Stimulated activated CD4-positive, alpha-beta T cell treated with anti-CD3 and anti-CD28 coated beads, Interleukin-1b, Interleukin-23, amount 100 ng/mL, for 1 hour (primary cell): ENCODE measurements at places on chromosomes 1 and 21.

- no peak for DNase-seq
These were observed 33.9 kb downstream of the OLFML2B start for GRCh38 chr1:161989786-161990185.

- no peak for DNase-seq
These were observed 64.5 kb upstream of the FAM3B start for GRCh38 chr21:41251961-41252642.

GRCh38 chr1:202664083-202664482, 46.2 kb downstream of the SYT2 start:
- DNase-seq = no peak

GRCh38 chr1:198086051-198086745, 70.6 kb upstream of the NEK7 start:
- no peak for DNase-seq

GRCh38 chr1:18714404-18715175, 83.9 kb downstream of the PAX7 start:
- DNase-seq = no peak

- DNase-seq = no peak
These were observed 78.0 kb downstream of the NID1 start for GRCh38 chr1:235986869-235987268.

DNA sequence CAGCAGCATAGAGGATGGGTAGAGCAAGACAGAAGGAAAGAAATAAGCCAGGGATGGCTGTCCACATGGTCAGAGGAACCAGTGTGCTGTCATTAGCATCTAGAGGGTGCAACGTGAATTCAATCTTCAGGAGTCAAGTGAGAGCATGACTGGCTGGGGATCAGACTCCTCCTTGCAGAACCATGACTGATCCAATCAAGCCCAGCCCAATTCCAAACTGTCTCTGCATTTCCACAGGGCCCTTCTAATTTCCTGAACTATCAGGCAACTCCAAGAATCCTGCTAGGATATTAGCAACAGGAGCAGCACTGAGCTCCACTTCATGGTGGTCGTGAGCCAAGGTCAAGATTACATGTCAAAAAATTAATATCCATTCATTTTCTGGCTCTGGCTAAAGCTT, 166.8 kb upstream of the CAMK1G start:
- no peak for DNase-seq

GRCh38 chr1:174036204-174036603, 14.0 kb upstream of the RC3H1 start:
- DNase-seq = no peak

GRCh38 chr1:17731460-17731859, 23.7 kb upstream of the ACTL8 start:
- DNase-seq = no peak

DNA sequence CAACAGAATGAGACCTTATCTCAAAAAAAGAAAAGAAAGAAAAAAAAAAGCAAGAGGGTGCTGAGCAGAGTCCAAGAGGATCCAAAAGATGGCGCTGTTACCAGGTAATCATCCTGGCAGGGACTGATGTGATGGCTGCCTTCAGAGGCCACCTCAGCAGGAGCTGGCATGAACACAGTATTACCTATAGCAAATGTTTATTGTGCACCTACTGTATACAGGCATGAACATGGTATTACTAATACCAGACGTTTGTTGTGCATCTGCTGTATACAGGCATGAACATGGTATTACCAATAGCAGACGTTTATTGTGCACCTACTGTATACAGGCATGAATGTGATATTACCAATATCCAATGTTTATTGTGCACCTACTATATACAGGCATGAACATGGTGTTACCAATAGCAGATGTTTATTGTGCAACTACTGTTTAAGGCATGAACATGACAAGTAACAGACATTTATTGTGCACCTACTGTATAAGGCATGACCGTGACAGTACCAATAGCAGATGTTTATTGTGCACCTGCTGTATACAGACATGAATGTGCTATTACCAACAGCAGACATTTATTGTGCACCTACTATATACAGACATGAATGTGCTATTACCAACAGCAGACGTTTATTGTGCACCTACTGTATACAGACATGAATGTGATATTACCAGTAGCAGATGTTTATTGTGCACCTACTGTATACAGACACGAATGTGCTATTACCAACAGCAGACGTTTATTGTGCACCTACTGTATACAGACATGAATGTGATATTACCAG, 115.1 kb upstream of the TMEM51 start:
- DNase-seq = no peak

- DNase-seq = no peak
These were observed 508.7 kb downstream of the DPYD start for GRCh38 chr1:97412166-97412565.

DNA sequence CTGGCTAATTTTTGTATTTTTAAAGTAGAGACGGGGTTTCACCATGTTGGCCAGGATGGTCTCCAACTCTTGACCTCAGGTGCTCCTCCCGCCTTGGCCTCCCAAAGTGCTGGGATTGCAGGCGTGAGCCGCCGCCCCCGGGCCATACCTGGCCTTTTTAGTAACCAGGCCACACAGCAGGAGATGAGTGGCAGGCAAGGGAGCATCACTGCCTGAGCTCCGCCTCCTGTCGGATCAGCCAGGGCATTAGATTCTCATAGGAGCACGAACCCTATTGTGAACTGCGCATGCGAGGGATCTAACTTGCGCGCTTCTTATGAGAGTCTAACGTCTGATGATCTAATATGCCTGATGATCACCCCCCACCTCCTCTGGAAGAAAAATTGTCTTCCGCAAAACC, 308.7 kb upstream of the PRMT6 start:
- no peak for DNase-seq

- DNase-seq = no peak
These were observed 36.1 kb downstream of the ELAPOR1 start for GRCh38 chr1:109149874-109150601.

DNA sequence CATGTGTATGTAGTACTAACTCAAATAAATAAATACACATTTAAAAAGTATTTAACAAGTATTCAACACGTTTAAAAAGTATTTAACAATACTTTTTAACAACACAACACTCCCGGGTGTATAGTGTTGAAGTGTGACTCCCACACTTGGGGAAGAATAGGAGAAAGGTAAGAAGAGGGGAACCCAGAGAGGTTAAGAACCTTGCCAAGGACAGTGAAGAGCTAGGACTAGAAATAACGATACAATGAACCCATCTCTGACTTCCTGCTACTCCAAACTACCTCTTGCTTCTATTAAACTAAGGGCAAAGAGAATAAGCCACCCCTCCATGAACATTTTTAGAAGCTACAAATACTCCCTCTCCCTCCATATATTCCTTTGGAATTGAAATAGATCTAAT, 1.7 kb upstream of the GFI1 start:
- no peak for DNase-seq

- no peak for DNase-seq
These were observed 9.5 kb downstream of the COL16A1 start for GRCh38 chr1:31694069-31694963.

- no peak for DNase-seq
These were observed 9.1 kb upstream of the IRF2BP2 start for GRCh38 chr1:234619071-234619480.

- no peak for DNase-seq
These were observed 103.5 kb upstream of the ST6GALNAC5 start for GRCh38 chr1:76763738-76764137.

DNA sequence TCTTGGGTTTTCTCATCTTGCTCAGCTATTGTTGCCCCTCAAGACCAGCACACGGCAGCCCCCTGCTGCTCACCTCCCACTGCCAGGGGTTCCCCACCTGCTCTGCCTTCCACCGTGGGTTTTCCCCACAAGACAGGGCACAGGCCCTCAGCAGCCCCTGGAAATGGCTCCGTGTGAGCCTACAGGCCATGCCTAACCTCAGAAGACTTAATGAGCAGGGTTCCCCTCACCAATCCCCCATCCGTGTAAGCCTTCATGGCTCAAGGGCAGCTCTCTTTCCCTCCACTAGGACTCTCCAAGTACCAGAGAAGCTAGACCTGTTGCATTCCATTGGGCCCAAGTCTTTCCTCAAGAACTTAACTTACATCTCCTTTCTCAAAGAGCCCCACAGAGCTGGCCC, 18.4 kb upstream of the RCAN3 start:
- DNase-seq = no peak

DNA sequence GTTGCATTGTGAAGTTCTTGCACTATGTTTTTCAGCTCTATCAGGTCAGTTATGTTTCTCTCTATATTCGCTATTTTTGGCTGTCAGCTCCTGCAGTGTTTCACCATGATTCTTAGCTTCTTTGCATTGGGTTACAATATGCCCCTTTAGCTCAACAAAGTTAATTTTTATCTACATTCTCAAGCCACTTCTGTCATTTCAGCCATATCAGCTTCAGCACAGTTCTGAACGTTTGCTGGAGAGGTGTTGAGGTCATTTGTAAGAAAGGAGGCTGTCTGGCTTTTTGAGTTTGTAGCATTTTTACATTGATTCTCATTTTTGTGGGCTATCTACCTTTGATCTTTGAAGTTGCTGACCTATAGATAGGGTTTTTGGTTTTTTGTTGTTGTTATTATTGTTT, 573.2 kb upstream of the RGS18 start:
- DNase-seq = no peak

DNA sequence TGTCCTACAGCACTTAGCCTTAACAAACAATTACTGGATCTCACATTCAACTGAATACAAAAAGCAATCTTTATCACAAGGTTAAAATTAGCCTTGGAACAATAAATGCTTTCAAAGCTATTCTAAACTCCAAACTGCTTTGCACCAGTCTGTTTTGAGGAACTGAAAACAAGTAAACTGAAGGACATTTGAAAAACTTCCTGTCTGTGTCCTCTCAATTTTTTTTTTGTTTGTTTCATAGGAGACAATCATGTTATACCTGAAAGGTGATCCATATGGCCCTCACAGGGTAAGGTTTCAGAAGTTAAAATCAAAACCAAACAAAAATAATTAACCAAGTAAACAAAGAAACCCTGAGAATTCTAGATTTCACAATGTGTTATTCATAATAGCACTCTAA, 459.1 kb downstream of the DPYD start:
- DNase-seq = no peak

DNA sequence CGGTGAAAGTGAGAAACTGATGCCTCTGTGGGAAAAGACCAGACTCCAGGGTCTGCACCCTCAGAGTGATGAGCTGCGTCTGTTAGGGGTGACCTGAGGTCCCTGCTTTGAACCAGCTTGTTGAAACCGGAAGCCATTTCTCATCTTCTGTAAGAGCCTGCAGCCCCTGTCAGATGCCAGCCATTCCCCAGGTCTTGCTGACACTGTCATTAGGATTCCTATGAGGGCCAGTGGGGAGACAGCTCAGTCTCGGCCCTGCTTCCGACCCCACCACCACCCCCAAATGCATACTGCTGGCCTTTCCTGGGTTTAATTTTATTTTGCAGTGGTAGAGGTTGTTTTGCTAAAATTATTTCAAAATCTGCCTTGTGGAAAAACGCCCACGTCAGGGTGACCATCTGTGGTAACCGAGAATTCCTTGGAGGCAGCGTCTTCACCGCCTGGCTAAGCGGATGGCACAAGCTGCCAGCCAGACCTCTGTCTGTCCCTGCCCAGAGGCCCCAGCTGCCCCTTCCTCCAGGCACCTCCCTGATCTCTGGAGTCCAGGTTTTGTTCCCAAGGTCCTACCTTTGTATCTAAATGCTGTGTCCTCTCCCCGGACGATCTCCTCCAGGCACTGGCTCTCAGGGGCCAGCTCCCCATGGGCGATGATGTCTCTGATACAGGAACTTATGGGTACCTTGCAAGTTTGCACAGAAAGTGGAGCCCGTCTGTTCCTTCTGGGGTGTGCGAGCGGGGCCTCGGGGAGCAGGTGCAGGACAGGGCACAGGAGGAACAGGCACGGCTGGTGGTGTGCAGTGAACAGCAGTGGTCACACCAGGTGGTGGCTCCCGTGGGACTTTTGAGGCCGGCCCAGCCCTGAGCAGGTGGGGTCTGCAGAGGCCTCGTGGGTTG, 49.9 kb downstream of the PRKCZ start:
- DNase-seq = no peak

GRCh38 chr1:209648931-209649776, 3.1 kb downstream of the LAMB3 start:
- no peak for DNase-seq

GRCh38 chr21:23977971-23978370, 1629.3 kb downstream of the MRPL39 start:
- no peak for DNase-seq

DNA sequence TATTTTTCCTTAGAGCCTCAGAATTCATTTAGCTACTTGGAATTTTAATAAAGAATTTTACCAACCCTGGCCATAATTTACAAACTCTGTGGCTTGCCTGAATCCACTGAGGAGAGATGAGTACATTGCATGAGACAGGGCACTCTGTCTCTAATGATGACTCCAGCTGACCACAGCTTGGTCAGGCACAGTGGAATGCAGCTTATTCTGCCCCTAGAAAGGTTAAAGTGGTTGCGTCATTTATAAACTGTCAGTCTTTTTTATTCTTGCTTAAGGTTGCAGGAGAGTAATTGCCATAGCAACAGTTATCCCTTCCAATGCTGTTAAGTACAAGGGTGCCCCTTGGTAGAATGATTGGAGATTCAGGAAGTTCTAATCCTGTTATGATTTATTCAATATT, 28.3 kb downstream of the PDE4B start:
- no peak for DNase-seq

GRCh38 chr1:14848625-14849024, 250.1 kb downstream of the KAZN start:
- no peak for DNase-seq

DNA sequence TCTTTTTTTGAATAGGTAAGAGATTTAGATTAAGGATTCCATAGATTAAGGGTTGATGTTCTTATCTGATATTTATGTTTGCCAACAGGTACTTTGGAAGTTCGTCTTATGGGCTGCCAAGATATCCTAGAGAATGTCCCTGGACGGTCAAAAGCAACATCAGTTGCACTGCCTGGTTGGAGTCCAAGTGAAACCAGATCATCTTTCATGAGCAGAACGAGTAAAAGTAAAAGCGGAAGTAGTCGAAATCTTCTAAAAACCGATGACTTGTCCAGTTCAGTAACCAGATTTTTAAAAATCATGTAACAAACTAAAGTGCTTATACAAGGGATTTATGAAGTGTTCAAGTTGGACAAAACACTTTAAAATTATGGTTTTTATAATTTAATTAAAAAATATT, 100.5 kb downstream of the PKN2 start:
- DNase-seq = no peak

DNA sequence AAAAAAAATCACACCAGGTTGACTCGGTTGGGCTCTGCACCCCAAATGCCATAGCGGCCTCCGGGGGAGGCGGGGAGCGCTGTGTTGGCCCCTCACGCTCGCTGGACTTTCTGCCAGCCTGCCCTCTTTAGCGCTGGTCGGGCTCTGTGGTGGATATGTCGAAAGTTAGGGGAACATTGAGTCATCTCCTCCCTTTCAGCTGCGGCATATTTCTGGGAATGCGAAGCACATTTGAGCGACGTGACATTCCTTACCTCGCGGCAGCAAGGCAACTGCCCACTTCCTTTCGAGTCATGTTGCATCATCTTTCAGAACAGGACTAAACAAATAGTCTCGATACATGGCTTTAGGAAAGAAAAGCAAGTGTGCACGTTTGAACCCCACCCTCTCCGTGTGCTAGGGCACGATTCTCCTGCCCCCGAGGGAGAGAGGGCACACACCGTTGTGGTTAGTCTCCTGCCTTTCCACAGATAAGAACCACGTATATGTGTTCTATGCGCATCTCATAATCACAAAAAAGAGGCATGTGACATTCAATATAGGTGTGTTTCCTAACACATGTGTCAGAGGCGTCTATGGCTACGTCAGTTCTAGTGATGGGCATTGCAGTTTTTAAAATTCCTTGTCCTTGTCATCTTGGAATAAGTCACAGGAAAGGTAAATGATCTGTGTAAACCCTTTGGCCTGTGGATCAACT, 105.9 kb upstream of the SLC45A1 start:
- DNase-seq = no peak
